NCI-H2171 treated with DMSO at 0.1 percent for 48 hours (cell line): ENCODE measurements at places on chromosomes 3 and 15.
A peak's percentile ranks its signal among the peaks of the same experiment; 100 is the strongest.

GRCh38 chr15:90564051-90564450 is 34.3 kb downstream of the CRTC3 start:
- no peak for DNase-seq

GRCh38 chr3:71450162-71450561 is 133.4 kb downstream of the FOXP1 start:
- DNase-seq: no peak

GRCh38 chr3:59531066-59531745 is 481.4 kb upstream of the CFAP20DC start:
- no peak for DNase-seq

- DNase-seq: no peak
These were observed 23.5 kb upstream of the SQOR start for GRCh38 chr15:45611305-45611704.

- no peak for DNase-seq
These were observed 309.1 kb upstream of the ICE2 start for GRCh38 chr15:60787837-60788691.

DNA sequence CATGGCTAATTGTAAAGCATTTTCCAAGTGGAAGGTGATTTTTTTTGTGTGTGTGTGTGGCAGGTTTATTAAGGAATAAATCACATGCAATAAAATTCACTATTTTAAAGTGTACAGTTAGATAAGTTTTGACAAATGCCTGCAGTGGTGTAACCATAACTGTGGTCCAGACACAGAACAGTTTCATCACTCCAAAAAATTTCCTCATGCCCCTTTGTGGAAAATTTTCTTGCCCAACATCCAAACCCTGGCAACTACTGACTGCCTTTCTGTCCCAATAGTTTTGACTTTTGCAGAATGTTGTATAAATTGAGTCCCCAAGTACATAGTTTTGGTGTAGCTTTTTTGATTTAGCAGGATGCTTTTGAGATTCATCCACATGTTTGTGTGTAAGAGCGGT is 135.1 kb upstream of the KLHL25 start:
- no peak for DNase-seq

- no peak for DNase-seq
These were observed 61.3 kb upstream of the RASGRP1 start for GRCh38 chr15:38625886-38626285.

DNA sequence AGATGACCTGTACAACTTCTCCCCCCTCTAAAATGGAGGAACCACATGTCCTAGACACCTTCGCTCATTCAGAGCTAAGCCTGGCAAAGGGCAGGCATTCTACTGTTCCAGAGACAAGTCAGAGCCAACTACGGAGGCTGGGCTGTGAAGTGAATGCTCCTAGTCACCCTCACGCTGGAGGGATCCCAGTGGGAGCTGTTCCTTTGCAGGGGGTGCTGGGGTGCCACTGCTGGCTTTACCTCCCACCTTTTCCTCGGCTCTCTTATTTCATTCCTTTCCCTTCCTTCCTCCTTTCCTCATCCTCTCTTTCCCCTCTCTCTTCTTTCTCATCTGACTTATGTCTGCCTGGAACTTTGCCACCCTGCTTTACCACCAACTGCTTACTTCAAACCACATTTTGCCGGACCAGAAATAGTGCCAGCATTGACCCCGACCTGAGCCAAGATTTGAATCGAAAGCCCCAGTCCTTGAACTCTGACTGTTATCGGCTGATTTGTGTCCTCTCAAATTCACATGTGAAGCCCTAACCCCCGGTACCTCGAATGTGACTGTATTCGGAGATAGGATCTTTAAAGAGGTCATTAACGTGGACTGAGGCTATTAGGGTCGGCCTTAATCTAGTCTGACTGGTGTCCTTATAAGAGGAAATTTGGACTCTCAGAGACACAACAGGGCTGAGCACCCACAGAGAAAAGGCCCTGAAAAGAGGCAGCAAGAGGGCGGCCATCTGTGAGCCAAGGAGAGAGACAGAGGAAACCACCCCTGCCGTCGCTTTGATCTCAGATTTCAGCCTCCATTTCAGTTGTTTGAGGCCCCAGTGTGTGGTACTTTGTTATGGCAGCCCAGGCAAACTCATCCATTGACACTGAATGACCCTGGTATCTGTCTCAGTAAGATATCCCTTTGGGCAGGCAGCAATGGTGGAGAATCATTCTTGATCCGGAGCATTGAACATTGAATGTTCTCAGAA is 31.3 kb upstream of the TBC1D21 start:
- no peak for DNase-seq

DNA sequence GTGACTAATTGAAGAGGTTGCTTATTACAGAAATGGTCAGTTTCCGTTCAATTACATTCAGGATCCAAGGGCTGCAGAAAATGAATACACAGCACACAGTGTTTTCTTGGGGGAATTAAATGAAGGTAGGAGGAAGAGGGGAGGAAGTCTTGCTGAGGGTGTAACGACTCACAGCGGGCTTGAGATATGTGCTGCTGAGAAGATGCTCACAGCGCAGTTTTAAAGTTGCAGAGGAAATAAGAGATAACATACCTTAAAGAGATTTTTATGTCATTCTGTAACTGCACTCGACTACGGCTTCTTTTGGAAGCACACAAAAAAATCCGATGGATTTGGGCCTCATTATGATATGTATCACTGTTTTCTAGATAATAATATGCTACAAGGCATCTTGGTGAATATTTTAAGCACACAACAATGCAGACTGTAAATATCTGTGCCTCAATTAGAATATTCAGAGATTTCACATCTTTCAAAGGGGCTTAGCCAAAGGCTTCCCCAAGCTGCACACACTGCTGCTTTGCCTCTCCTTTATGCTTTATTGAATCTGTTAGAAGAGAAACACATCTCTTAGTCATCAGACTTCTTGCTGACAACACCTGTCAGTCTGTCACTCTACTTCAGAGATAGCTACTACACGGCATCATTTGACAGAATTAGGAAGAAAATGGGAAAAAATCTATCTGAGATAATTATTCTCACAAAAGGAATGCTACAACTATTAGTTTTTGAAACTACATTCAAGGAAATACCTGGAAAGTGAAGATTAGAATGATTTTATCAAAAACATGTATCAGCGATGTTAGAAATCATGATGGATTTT is 773.2 kb downstream of the OTOL1 start:
- DNase-seq: no peak

GRCh38 chr3:18529631-18530030 is 104.5 kb upstream of the SATB1 start:
- DNase-seq: peak; percentile 75

GRCh38 chr3:42339321-42339720 is 71.1 kb downstream of the LYZL4 start:
- no peak for DNase-seq

- DNase-seq: no peak
These were observed 9.2 kb downstream of the FNDC3B start for GRCh38 chr3:172048599-172048998.

DNA sequence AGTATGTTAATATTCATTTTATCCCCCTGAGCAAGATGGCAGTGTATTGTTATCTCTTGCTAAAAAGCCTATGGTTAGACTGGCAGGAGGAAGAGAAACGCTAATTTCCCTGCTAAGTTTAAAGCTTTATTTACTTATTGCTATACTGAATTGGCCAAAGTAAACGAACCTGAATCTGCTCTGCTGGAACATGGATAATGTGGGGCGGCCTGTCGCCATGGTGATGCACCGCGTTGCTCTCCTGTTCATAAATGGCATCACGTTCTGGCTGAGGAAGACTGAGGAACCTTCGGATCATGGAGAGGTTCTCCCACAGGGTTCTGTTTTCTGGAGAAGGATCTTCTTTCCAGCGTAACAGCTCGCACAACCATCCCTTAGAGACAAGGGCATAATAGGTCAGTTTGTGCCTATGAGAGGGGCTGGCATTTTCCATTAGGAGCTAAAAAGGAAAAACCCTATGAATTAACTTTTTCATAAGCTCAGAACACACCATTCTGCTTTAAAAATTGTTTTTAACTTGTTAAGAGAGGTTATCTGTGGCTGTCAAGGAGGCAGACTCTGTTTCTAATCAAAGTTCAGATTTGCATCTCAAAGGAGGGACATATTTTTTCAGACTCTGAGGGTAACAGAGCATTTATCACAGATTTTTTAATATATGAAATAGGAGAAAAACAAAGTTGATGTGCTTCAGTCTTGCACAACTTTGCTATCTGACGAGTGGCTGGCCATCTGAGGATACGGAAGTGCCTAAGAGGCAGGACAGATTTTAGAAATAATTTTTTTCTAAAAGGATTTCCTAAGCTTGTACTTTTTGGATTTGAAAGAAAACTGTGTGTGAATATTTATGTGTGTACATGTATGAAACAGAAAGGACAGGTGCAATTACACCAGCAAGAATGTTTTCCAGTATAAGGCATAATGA is 73.1 kb downstream of the SATB1 start:
- DNase-seq: no peak

GRCh38 chr3:122774564-122774963 is 19.1 kb downstream of the HSPBAP1 start:
- DNase-seq: no peak

DNA sequence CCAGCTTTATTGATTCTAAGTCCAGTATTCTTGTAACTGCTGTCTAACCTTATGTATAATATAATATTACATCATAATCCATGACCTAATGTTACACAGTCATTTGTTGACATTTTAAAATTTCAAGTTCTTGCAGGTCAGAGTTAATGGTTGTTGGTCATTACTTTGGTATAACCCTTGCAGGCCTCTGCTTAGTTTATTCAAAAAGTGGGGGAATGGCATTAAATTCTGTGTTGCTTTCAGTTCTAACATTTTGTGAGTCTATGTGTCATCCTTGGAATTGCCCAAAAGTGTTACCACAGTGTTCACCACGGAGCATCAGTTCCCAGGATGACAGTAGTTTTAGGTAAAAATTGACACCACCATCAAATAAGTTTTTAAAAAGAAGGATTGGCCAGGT is 174.8 kb upstream of the BCL6 start:
- no peak for DNase-seq

DNA sequence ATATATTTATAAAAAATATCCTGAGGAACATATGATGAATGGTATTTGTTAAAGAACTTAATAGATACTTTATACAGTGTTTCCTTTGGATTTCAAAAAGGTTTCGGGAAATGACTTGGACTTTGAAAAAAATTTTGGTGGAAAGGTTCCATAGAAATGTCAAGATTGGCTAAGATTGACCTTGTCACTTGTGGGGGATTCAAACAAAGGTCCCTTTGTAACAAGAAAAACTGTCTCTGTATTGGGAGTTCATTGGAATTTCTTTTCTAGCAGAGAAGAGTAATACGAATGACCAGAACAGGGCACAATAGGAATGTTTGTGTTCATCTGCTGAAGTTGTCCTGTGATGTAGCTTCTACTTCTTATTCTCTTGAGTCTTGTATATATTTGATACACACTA is 43.2 kb downstream of the ARHGEF26 start:
- DNase-seq: no peak

GRCh38 chr3:189954733-189955665 is 165.7 kb downstream of the P3H2 start:
- DNase-seq: no peak

GRCh38 chr15:48040166-48040817 is 80.5 kb upstream of the SLC24A5 start:
- DNase-seq: no peak
